ENCODE measurements at places on chromosomes 2 and 18. TPM values are rescaled to one million over a fixed set of nuclear protein-coding genes. Genes with fewer than 3 reads are reported as not detected.

DNA sequence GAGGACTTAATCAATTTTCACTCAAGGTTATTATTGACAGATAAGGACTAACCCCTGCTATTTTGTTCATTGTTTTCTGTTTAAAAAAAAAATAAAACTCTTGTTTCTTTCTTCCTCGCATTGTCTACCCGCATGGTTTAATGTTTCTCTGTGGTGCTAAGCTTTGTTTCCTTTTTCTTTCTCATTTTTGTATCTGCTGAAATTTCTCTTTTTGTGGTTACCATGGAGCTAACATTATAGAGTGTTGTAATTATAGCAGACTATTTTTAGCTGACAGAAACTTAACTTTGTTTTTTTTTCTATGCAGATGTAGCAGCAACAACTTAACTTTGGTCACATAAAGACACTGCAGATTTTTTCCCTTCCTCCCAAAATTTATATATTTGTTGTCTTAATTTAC lies 43.1 kb upstream of the CHN1 start:
- H3K27me3 ChIP-seq: no peaks in the 10 kb centered on the region
- no peaks in the 10 kb centered on the region for H3K36me3 ChIP-seq
- no peak overlapping the region for H3K27ac ChIP-seq
- DNase-seq: no peak
- H3K4me1 ChIP-seq: no peaks in the 10 kb centered on the region

GRCh38 chr2:175432021-175432420 lies 250.5 kb upstream of the ATP5MC3 start:
- H3K4me3 ChIP-seq: no peak overlapping the region
- H3K27me3 ChIP-seq: 0 out of 2 replicates have a peak, but pooled peaks cover 5% of the 10 kb centered on the region
- no peaks in the 10 kb centered on the region for H3K36me3 ChIP-seq
- H3K4me1 ChIP-seq: no peaks in the 10 kb centered on the region

DNA sequence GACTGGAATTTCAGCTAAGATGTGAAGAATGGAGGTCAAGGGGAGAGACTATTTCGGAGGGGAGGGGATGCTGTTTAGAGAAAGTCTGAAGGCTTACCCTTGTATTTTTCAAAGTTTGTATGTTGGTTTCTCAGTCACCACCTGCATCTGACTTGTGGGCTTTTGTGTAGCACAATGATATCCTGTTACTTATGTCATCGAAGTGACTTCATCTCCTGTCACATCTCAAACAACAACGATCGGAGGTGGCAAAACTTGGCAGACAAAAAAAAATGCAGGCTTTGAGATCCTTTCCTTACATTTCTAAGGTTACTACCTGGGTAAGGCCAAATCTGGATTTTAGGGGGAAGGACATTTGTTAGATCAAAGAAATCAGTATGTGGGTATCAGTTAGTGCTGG lies 11.7 kb upstream of the CXCR4 start:
- H3K4me3 ChIP-seq: no peak overlapping the region
- peaks cover 19% of the 10 kb centered on the region for H3K27me3 ChIP-seq
- no peaks in the 10 kb centered on the region for H3K4me1 ChIP-seq
- H3K27ac ChIP-seq: no peak overlapping the region
- H3K36me3 ChIP-seq: no peaks in the 10 kb centered on the region

The FOXI3 gene
- total RNA-seq: not detected

The PID1 gene
- total RNA-seq: 4.9 TPM

GRCh38 chr2:172710584-172711047 lies 25.0 kb upstream of the RAPGEF4 start:
- no peaks in the 10 kb centered on the region for H3K27me3 ChIP-seq
- no peak overlapping the region for H3K4me3 ChIP-seq
- H3K36me3 ChIP-seq: no peaks in the 10 kb centered on the region
- H3K4me1 ChIP-seq: peaks cover 13% of the 10 kb centered on the region

- DNase-seq: no peak
- H3K4me1 ChIP-seq: peaks cover 12% of the 10 kb centered on the region
- H3K27me3 ChIP-seq: no peaks in the 10 kb centered on the region
These were observed 96.3 kb downstream of the ACVR1 start for GRCh38 chr2:157779794-157780193.

DNA sequence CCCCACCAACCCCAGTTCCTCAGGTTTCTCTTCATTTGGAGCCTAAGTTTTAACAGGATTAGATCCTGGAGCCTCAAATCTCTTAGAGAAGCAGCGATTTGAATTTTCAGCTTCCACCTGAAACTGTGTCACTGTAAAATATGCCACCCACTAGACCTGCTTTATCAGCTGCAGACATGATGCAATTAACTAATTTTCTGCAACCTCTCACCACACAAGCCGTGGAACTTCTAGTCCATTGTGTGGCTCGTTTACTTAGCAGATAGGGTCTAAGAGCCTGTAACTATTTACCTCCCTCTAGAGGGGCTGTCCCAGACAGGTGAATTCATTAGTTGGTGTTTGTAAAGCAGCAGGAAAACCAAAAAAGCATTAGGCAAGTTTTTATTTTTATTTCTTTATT lies 31.6 kb upstream of the FZD5 start:
- H3K36me3 ChIP-seq: no peaks in the 10 kb centered on the region
- peaks cover 13% of the 10 kb centered on the region for H3K4me1 ChIP-seq
- no peak overlapping the region for H3K27ac ChIP-seq
- DNase-seq: no peak

DNA sequence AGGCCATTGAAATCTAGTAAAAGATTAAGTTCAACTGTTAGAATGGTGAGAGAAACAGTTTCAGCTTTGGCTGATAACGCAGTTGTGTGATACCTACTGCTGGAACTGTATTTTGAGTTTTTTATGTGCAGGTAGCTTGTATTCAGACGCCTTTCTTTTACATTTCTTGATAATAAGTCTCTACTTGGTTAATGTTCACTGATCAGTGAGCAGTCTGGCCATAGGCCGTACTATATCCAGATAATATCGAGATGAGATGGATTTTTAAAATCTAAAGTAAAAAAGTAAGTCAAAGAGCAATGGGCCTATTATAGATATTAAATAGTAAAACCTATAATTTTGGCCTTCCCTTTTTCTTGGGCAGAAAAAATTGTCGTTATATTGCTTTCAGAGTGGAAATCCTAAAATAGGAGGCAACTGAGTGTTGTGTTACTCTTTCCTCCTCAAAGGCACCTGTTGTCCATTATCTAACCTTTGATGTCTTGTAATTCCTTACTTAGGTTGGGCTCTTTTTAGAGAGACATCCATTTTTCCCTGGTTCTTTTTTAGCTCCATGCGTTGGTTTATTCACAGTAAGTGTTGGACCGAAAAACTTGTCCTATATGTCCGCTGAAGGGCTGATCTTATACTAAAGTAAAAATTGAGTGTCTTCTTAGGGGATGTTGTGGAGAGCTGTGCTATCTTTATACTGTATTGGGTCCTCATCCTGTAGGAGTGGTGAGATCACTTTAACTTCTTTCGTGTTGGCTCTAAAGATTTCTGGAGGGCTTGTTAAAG lies 1.7 kb downstream of the EML4 start:
- H3K4me3 ChIP-seq: peak overlapping the region; percentile 86
- H3K27me3 ChIP-seq: no peaks in the 10 kb centered on the region
- DNase-seq: no peak
- H3K4me1 ChIP-seq: peaks cover 13% of the 10 kb centered on the region
- H3K27ac ChIP-seq: no peak overlapping the region
- H3K36me3 ChIP-seq: no peaks in the 10 kb centered on the region

The GPAT2 gene
- total RNA-seq: 1.0 TPM

DNA sequence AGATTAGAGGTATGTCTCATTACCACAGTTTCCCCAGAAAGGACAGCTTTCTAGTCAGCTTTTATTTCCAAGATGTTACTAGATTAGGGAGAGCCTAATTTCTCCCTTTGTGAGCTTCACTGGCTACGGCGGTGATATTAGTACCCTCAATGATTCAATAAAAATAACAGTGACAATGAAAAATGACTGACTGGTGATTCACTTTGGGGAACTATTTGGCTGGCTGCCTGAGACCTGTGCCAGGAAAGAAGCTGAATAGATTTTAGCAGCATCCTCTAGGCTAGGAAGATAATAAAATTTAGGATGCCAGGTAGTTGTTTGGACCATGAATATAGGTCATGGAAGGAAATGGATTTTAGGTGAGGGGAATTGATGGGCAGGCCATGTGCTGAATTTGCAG lies 178.7 kb downstream of the FMNL2 start:
- no peak overlapping the region for H3K27ac ChIP-seq
- no peaks in the 10 kb centered on the region for H3K36me3 ChIP-seq
- no peaks in the 10 kb centered on the region for H3K27me3 ChIP-seq
- peaks cover 16% of the 10 kb centered on the region for H3K4me1 ChIP-seq
- no peak overlapping the region for H3K4me3 ChIP-seq
- DNase-seq: peak; percentile 75

DNA sequence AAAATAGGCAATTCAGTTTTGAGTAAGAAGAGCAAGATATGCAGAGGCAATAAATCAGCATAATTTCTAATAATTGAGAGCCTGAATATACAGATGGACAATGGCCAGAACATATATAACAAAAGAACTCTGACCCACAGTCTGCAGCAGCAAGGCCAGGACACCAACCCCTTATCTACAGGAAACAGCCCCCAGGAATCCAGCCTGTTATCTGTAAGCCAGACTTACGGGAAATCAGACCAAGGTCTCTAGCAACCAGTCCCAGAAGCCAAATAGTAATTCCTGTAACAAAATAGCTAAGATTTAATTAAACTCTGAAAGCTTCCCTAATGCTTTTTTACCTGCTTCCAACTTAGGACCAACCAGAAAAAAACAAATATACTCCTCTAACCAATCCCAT lies 434.5 kb upstream of the GYPC start:
- no peaks in the 10 kb centered on the region for H3K36me3 ChIP-seq
- H3K27me3 ChIP-seq: no peaks in the 10 kb centered on the region
- H3K4me1 ChIP-seq: no peaks in the 10 kb centered on the region
- H3K27ac ChIP-seq: no peak overlapping the region
- H3K4me3 ChIP-seq: no peak overlapping the region

The ACMSD gene
- total RNA-seq: not detected

GRCh38 chr2:156536534-156536933 lies 100.4 kb downstream of the GPD2 start:
- no peaks in the 10 kb centered on the region for H3K36me3 ChIP-seq
- no peak for DNase-seq
- peaks cover 36% of the 10 kb centered on the region for H3K4me1 ChIP-seq
- H3K27ac ChIP-seq: 0 out of 2 replicates have a peak overlapping the region, but pooled peaks have one; percentile 53
- H3K27me3 ChIP-seq: no peaks in the 10 kb centered on the region
- no peak overlapping the region for H3K4me3 ChIP-seq

- no peak overlapping the region for H3K27ac ChIP-seq
- no peak for DNase-seq
- no peak overlapping the region for H3K4me3 ChIP-seq
- no peaks in the 10 kb centered on the region for H3K27me3 ChIP-seq
- H3K36me3 ChIP-seq: no peaks in the 10 kb centered on the region
These were observed 248.9 kb downstream of the ANAPC1 start for GRCh38 chr2:111634995-111635538.

The SERPINB11 gene
- total RNA-seq: not detected

GRCh38 chr2:64716569-64716968 lies 62.9 kb upstream of the SERTAD2 start:
- H3K27me3 ChIP-seq: no peaks in the 10 kb centered on the region
- H3K36me3 ChIP-seq: no peaks in the 10 kb centered on the region
- H3K27ac ChIP-seq: no peak overlapping the region
- DNase-seq: no peak

GRCh38 chr2:176364273-176364977 lies 95.2 kb downstream of the MTX2 start:
- H3K27ac ChIP-seq: no peak overlapping the region
- no peak for DNase-seq
- H3K36me3 ChIP-seq: no peaks in the 10 kb centered on the region

The LINC00305 gene
- not detected for total RNA-seq

The CYP26B1 gene
- total RNA-seq: 0.32 TPM

DNA sequence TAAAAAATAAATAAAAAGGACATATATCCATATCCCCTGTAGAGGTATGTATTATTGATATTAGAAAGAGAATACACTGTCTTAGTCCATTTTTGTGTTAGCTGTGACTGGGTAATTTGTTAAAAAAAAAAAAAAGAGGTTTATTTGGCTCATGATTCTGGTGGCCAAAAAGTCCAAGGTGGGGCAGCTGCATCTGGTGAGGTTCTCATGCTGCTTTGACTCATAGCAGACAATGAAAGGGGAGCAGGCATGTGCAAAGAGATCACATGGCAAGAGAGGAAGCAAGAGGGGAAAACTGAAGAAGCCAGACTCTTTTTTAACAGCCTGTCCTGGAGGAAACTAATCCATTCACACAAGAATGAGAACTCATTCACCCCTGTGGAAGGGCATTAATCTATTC lies 101.6 kb upstream of the MAP4K3 start:
- H3K36me3 ChIP-seq: no peaks in the 10 kb centered on the region
- H3K27me3 ChIP-seq: no peaks in the 10 kb centered on the region
- H3K4me3 ChIP-seq: no peak overlapping the region
- DNase-seq: no peak
- peaks cover 13% of the 10 kb centered on the region for H3K4me1 ChIP-seq

The C2orf78 gene
- total RNA-seq: not detected

The IL1RN gene
- total RNA-seq: not detected

DNA sequence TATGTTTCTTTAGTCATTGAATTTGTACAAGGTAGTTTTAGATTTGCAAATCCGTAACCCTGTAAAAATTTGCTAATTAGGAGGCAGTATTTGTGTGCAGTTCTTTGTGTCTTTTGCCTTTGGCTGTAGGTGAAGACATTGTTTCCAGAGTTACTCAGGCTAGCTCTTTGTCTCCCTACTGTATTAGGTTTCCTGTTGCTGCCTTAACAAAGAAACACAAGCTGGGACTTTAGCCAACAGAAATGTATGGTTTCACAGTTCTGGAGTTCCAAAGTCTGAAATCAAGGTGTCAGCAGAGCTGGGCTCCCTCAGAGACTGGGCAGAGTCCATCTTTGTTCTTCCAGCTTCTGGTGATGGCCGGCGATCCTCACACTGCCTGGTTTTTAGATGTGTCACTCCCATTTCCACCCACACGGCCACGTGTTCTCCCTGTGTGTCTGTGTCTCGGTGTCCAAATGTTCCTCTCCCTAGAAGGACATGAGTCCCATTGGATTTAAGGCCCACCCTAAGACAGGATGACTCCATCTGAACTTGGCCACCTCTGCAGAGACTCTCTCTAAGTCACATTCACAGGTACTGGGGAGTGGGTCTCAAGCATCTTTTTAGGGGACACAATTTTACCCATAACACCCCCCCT lies 309.7 kb downstream of the GALR1 start:
- H3K36me3 ChIP-seq: no peaks in the 10 kb centered on the region
- H3K4me3 ChIP-seq: no peak overlapping the region
- no peak overlapping the region for H3K27ac ChIP-seq
- no peaks in the 10 kb centered on the region for H3K27me3 ChIP-seq

The TBR1 gene
- 0.97 TPM for total RNA-seq

DNA sequence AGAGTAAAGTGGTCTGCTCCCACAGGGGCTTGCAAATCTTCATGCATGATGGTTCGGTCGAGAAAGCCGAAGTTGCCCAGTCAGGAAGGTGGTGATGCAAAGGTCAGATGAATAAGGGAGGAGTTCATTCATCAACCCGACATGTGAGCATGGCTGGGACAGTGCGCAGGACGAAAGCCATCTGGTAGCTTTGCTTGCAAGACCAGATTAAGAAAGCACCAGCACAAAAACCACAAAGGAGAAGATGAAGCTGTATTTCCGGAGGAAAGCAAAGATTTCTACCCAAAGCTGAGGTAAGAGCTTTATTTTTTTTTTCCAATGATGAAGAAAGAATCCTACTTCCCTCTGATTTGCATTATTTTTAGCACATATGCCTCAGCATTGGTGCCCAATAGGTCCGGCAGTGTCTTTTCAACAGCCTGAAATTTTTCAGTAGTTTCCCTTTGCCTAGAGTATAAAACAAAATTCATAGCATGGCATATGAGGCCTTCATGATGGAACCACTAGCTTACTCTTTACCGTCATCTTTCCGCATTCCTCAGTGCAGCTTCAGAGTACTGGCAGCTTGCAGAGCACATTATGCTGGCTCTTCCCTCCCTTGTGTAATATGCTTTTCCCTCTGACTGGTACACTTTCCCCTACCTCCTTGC lies 112.0 kb upstream of the THOC1 start:
- no peak overlapping the region for H3K27ac ChIP-seq
- 0 out of 2 replicates have a peak, but pooled peaks cover 5% of the 10 kb centered on the region for H3K4me1 ChIP-seq
- H3K27me3 ChIP-seq: no peaks in the 10 kb centered on the region
- no peaks in the 10 kb centered on the region for H3K36me3 ChIP-seq
- DNase-seq: no peak
